Stimulated activated CD8-positive, alpha-beta memory T cell treated with anti-CD3 and anti-CD28 coated beads, Interleukin-12 subunit alpha, Interleukin-12 subunit beta, amount 100 ng/mL, for 1 hour (primary cell): ENCODE measurements at places on chromosomes 12 and 14.

DNA sequence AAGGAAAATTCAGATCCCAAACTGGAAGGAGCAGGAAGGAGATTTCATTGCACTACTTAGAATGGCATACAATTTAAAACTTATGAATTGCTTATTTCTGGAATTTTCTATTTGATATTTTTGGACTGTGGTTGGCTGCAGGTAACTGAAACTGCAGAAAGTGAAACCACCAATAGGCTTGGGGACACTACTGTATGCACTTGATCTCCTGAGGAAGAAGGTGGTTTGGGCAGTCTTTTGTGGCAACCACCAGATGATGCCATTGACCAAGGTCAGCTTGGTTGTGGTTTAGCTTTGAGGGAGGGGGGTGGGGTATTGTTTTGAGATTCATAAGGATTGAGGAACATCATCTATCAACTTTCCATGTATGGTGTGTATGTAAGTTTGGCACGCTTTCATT is 209.5 kb upstream of the STXBP6 start:
- no peak for DNase-seq

DNA sequence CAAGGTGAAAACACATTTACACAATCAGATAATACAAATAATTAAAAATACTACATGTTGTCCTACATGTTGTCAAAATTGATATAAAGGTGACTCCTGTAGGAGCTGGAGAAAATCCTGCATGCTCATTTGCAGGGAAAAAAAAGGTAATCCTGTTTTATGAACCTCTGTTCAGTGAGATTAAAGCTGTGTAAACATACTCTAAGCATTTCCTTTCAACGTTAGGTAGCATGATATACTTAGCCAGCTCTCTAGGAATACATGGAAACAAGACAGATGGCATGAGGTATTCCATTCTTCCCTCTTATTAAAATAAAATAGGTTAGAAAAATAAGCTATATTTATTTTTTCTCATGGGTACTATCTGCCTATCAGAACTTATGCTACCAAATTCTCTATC is 635.7 kb upstream of the FLRT2 start:
- no peak for DNase-seq

GRCh38 chr14:75380656-75381055 is 47.2 kb upstream of the JDP2 start:
- DNase-seq: no peak

DNA sequence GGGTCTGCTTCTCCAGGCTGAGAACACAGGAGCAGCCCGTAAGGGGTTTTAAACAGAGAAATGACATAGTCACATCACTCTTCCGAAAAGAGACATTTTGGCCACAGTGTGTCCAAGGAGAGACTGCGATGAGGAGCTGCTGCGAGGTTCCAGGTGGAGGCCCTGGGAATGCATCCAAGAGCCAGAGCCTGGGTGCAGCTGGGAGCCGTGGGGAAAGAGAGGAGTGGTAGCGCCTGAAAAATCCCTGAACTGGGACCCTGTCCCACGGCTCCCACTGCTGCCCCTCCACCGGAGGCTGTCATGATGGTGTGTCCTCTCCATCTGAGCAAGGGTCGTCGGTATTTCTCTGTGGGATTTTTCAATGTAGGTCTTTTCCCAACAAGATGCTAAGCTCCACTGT is 146.9 kb downstream of the BCL11B start:
- DNase-seq: no peak

- DNase-seq: no peak
Observed at GRCh38 chr12:60012659-60013058, 416.8 kb downstream of the SLC16A7 start.

- no peak for DNase-seq
Observed at GRCh38 chr12:77601069-77601468, 229.6 kb upstream of the NAV3 start.

GRCh38 chr12:13275241-13276085 is 78.9 kb downstream of the EMP1 start:
- no peak for DNase-seq

DNA sequence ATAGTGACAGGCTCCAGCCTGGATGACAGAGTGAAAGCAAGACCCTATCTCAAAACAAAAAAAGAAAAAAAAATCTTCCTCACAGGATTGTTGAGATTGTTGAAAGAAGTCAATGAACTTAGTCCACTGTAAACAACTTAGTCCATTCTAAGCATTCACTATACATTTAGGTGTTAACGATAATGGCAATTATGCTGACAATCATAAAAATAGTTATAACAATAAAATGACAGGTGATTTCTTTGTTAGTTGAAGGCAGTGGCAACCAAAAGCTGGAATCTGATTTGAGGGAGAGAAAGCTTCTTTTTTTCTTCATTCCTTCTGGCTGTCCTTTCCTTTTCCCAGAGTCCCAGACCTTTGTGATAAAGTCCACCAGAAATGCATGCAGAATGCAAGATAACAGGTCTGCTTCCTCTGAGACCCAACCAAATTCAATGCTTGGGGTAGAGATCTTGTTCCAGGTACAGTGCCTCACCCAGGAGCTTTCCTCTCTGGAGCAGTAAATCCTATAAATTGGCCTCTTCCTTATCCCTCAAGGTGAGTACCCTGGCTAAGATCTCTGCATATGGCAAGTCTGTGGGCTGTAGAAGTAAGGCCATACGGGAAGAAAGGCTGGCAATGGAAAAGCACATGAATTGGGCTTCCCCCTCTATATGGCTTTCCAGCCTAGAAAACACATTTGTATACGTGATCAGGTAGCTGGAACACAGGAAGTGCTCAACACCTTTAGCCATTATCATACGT is 52.5 kb downstream of the PAX9 start:
- DNase-seq: no peak

GRCh38 chr12:111035578-111036301 is 115.4 kb upstream of the MYL2 start:
- no peak for DNase-seq

DNA sequence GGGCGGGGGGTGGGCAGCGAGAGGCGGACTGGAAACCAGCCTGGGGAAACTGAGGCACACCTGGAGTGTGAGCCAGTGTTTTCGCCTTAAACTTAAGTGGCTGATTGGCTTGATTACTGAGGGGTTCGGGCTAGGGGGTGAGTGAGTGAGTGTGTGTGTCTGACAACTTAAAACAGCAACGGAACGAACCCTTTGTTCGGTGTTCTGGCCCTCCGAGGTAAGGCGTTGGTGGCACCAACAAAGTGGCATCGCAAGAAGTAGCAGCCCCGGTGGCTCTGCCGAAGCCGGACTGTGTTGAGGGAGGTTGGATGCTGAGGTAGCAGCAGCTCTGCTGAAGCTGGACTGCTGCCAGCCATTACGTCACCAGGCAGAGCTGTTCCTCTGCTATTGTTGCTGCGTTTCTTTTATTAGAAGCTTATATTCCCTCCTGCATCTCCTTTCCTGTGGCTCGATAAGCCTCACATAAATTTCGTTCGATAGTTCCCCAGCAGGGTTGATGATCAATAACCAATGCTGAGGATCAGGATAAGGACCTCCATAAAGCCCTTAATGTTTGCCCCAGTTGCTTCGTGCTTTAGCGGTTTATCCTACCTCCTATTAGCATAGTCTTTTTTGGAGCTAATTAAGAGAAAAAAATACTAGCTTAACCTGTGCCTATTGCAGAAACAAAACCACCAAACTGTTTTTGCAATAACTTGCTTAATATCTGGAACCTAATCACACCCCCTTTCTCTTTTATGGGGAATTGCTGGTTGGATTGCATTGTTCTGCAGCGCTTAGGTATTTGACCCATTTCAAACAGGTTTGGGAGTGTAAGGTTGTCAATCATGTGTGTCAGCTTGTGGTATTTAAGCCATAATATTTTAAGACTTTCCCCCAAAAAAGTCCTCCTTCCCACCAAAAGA is 1.3 kb downstream of the GPR137C start:
- peak; percentile 69 for DNase-seq

DNA sequence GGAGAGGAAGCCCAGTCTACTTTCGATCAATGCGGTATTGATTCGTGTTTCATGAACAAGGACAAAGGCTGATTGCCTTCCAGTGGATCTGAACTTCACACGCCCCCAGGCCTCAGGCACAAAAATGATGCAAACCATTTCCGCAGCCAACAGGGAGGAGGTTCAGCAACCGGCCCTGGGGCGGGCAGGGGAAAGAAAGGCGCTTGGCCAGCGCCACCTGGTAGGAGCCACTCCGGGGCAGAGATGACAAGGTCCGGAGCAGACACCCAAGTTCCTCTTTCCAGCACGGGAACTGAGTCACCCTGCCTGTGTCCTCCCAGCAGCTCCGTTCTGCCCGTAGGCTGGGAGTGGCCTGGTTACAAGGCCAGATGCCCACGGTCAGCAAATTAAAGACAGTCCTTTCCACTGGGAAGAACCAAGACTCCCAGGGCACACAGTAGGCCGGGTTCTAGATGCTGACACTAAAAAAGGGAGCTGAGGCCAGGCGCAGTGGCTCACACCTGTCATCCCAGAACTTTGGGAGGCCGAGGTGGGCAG is 136.3 kb downstream of the SCARB1 start:
- no peak for DNase-seq

- no peak for DNase-seq
Observed at GRCh38 chr12:6198556-6198955, 1.6 kb upstream of the CD9 start.

DNA sequence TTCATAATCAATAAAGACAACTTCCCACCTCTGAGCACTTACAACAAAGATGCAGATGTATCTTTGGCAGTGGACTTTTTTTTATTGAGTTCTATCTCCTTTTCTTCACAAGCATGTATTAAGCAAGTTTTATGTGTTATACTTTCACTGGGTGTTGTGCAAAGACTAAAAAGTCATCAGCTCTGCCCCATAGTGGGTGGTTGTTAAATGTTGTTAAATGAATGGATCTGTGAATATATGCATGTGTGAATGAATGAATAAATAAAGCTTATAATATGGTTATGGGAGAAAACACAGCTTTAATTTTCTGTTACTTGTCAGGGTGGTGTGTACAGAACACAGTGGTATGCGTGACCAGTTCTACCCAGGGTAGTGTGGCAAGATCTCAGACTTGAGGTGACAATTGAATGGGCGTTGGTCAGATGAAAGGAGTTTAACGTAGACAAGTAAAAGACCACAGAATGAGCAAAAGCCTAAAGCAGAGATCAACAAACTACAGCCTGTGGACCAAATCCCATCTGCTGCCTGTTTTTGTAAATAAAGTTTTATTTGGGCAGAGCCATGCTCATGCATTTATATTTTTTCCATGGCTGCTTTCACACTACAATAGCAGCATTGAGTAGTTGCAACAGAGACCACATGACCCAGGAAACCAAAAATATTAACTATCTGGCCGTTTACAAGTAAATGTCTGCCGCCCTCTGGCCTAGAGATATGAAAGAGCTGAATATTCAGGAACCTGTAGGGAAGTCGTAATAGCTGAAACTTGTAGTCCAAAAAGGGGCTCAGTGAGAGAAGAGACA is 207.4 kb upstream of the EEA1 start:
- DNase-seq: no peak

DNA sequence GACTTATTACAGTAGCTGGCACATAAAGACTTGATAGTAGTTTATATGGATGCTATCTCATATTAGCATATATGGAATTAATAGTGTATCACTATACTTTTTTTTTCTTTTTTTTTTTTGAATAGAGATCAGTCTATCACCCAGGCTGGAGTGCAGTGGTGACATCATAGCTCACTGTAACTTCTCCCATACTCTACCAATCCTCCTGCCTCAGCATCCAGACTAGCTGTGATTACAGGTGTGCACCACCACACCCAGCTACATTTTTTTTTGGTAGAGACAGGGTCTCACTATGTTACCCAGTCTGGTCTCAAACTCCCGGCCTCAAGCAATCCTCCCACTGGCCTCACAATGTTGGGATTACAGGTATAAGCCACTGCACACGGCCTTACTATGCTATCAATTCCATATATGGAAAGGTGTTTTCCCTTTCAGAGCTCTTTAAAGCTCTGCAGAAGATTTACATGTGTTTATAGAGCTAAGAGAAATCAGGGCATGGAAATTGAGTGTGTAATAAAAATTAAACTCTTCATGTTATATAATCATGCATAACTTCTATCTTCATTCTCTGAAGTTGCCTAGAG is 1.8 kb upstream of the TBK1 start:
- no peak for DNase-seq

GRCh38 chr12:8033153-8034044 is 883 bp downstream of the FOXJ2 start:
- peak; percentile 15 for DNase-seq

- DNase-seq: no peak
Observed at GRCh38 chr12:94948232-94948810, 55.2 kb downstream of the NDUFA12 start.

DNA sequence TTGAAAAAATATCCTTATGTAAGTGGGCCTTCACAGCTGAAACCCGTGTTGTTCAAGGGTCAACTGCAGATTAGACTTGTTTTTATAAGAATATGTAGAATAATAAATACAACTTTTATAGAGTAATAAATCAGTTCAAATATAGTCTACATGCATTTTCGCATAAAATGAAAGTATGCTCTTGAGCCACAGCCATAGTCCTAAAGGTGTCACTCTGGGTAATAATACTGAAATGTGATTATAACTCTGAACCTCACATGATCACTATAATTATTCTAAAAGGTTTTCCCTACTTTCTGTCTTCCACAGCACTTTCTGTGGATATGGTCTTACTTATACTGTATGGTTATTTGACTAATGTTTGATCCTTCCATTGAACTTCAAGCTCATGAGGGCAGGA is 185.8 kb downstream of the SLC6A15 start:
- DNase-seq: no peak

GRCh38 chr14:55025948-55026347 is 951 bp downstream of the WDHD1 start:
- no peak for DNase-seq

DNA sequence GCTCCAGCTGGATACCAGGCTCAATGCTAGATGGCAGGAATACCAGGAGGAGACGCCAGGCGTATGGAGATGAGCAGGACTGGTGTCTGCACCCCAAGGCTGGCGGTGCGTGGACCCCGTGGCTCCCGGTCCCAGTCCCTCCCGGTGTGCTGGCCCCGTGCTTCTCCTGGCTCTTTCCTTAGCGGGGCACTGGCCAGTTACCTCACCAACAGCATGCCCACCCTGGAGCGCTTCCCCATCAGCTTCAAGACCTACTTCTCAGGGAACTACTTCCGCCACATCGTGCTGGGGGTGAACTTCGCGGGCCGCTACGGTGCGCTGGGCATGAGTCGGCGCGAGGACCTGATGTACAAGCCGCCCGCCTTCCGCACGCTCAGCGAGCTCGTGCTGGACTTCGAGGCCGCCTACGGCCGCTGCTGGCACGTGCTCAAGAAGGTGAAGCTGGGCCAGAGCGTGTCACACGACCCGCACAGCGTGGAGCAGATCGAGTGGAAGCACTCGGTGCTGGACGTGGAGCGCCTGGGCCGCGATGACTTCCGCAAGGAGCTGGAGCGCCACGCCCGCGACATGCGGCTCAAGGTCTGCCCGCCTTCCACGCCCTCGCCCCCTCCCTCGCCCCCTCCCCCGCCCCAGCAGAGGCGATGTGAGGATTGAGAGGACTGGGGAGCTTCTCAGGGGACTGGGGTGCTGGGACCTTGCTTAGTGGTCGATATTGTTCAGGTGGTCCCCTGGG is 14.6 kb downstream of the VASH1 start:
- DNase-seq: no peak
